ENCODE measurements at places on chromosomes 1 and 21.

- DNase-seq = peak; percentile 56
These were observed 4.1 kb downstream of the SAMSN1 start for GRCh38 chr21:14541841-14542490.

- DNase-seq = peak; percentile 96
These were observed 73.2 kb upstream of the CNIH3 start for GRCh38 chr1:224542783-224543440.

DNA sequence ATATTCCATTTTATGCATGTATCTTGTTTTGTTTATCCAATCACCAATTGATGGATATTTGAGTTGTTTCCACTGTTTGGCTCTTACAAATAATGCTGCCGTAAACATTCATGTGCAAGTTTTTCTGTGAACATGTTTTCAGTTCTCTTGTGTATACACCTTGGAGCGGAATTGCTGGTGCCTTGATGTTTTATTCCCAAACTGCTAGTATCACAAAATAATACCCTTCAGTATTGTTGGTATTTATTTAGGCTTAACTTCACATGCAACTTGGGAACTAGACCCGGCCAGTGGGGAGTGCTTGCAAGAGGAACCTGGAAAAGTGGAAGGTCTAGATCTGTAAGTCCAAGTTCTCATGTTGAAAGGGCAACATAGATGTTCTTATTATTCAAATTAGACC lies 115.9 kb downstream of the CRYAA start:
- no peak for DNase-seq

GRCh38 chr1:114032271-114033215 lies 53.3 kb downstream of the OLFML3 start:
- no peak for DNase-seq

GRCh38 chr21:16517383-16517782 lies 787.6 kb downstream of the USP25 start:
- no peak for DNase-seq

GRCh38 chr1:220325306-220325995 lies 53.2 kb upstream of the RAB3GAP2 start:
- peak; percentile 10 for DNase-seq

DNA sequence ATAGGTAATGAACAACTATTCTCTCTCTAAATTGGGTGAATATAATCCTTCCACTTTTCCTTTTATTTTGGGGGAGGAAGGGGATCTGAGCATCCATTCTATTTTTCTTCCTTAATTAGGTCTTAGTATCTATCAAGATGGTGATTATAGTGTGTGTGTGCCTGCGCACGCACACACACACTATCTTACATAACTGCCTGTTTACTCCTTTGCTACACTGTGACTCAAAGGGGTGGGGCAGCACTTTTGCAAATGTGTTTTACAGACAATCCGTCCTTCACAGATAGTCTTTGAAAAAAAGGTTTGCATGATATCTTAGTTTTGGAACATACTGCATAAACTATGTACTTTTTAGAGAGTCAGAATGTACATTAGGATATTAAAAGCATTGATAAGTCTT lies 191.5 kb downstream of the SDCCAG8 start:
- DNase-seq = peak; percentile 42

DNA sequence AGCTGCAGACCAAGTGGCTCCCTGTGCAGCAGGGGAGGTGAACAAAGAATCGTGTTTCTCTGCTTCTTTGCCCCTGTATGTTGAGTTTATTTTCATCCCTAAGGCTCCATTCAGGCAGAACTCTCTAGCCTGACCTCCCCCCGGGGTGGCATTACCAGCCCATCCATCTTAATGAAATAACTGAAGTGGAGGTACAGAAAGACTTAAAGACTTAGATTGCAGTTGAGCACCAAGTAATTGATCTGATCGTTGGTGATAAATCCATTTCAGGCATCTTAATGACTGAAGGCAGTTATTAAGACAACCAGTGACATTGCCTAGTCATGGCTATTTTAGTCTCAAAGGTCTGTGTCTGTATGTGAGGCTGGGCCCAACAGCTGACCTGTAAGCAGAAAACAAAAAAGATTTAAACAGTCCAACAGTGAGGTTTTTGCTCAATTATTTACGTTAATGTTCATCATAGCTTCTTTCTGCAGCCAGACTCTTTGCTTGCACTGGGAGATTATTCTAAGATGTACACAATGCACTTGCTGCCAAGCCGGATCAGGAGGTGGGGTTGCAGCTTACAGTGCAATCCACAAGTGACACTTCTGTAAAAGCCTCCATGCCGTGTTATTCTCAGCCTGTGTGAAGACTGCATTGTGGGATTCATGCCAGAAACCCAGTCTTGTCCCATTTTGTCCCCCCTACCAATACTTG lies 363.0 kb upstream of the DUSP10 start:
- DNase-seq = no peak

DNA sequence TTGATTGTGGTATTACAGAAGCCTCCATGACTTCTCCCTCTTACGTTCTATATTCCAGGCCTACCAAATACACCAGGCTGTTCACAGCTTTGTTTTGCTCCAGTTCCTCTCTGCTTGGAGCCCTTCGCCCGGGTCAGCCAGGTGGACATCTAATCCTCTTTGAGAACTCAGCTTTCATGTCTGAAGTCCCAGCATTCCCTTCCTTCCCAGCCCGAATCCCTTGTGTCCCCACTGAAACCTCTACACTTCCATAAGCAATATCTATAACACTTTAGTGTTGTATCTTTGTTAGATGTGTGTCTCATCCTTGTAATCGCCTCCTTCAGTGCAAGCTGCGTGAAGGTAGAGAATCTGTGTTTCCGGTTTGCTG lies 1.9 kb downstream of the RNF11 start:
- DNase-seq = no peak

GRCh38 chr1:55311057-55311641 lies 96.0 kb upstream of the USP24 start:
- no peak for DNase-seq

GRCh38 chr1:113978863-113979702 lies at the start of gene OLFML3:
TSS of gene OLFML3 (plus strand) at chr1:113979474. CDS start at chr1:113979517, 43 bp downstream.
- peak; percentile 53 for DNase-seq

DNA sequence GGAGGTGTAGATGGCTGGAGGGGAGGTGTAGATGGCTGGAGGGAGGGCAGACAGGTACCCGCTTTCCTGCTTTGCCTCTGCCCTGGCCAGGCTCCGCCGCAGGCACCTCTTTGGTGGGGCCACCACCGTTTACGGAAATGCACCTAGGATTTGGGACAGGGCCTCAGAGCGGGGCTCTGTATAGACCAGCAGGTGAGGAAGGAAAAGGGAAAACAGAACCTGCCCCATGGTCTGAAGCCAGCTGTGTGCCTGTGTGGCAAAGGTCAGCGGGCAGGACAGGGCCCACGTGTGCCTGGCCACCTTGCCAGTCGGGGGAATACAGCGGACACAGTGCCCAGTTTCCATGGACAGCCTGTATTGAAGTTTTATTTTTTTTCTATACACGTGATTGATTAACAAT lies 12.1 kb upstream of the PTTG1IP start:
- DNase-seq = no peak

DNA sequence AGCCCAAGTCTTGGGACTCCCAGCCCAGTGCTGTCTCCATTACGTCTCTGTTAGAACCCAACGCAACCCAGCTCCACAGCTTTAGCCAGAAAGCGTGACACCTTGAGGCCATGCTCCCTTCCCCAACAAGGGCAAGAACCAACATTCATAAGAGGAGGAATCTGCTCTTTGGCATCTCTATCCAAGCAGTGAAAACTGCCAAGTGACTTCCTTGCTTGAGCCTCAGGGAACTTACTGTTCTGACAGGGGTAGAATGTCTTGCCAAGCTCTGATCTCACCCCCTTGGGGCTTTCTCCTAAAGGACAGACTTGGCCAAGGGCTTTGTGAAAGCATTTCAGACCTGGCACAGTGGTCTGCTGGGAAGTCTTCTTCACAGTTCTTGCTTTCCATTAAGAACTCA lies 56.6 kb downstream of the SYT6 start:
- no peak for DNase-seq

DNA sequence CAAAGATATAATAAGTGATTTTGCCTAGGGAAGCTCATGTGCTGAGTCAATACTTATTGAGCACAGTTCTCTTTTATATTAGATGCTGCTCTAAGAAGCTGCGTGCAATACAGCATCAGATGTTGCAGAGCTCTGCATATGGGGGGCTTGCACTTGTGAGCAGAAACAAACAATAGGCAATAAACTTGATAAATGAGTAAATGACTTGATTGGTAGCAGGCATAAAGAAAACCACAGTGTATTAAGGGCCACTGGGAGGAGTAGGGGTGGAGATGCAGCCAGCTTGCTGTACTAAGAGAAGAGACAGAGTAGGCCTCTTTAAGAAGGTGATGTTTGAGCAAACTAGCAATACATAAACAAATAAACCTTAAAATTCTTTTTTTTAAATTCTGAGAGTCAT lies 598.5 kb upstream of the ADAMTS5 start:
- DNase-seq = no peak

- DNase-seq = no peak
These were observed 7.5 kb downstream of the AVPR1B start for GRCh38 chr1:206109718-206110117.

DNA sequence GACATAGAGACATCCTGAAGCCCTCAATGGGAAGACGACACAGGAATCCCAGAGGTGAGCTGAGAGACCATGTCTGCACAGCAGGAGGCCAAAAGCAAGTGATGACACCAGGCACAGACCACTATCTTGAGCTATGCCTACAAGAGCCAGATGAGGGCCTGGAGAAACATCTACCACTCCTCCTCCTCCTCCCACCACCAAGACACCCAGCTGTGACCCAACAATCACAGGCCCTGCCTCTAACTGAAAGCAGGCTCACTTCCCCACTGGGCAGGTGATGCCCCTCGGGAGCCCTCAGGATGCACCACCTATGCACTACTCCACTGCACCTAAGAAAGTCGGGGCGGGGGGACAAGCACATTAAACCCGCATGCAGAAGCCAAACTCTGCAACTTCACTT lies 16.5 kb downstream of the TADA1 start:
- DNase-seq = no peak

DNA sequence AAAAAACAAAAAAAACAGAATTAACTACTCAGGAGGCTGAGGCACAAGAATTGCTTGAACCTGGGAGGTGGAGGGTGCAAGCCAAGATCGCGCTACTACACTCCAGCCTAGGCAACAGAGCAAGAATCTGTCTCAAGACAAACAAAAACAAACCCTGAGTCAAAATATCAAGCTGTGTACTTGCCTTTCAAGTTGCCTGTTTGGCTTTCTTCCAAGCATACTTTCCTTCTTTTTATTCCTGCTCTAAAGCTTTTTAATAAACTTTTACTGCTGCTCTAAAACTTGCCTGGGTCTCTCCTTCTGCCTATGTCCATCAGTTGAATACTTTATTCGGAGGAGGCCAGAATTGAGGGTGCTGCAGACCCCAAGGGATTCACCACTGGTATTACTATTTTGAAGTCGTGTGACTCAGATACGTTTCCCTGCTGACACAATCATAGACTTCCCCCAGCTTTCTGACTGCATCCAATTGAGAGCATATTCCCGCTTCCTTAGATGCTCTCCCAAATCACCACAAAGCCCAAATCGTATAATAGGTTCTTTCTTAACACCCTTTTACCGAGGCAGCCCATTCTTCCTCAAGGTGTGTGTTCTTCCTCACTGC lies 3.5 kb upstream of the ACBD6 start:
- no peak for DNase-seq

DNA sequence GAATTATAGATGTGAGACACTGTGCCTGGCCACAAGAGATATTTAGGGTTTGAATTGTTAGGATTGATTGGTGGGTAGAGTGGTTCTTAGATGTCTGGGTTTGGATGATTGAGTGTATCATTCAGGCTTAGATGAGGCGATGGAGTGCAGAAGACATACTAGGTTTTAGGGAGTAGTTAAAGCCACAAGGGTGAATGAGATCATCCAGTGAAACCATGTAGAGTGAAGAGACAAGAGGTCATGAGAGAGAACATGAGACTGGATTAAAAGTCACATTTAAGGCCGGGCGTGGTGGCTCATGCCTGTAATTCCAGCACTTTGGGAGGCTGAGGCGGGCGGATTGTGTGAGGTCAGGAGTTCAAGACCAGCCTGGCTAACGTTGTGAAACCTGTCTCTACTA lies 37.2 kb downstream of the ZFYVE9 start:
- no peak for DNase-seq

DNA sequence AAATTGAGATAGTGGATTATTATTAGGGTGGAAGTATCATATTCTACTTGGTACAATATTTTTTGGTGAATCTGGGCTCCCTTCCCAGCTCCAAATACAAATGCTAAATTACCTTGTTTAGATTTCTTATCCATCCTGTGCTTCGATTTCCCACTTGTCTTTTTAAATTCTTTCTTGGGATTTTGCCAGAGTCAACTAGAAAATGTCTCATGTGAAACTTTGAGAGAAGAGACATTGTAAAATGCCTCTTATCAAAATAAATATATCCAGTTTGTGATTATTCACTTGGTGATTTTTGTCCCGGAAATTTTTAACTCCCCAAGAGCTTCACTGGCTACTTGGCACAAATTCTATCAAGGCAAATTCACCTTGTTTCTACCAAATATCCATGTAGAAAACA lies 202.0 kb downstream of the FMN2 start:
- no peak for DNase-seq

- DNase-seq = peak; percentile 98
These were observed 177.4 kb downstream of the LBR start for GRCh38 chr1:225250432-225250831.

DNA sequence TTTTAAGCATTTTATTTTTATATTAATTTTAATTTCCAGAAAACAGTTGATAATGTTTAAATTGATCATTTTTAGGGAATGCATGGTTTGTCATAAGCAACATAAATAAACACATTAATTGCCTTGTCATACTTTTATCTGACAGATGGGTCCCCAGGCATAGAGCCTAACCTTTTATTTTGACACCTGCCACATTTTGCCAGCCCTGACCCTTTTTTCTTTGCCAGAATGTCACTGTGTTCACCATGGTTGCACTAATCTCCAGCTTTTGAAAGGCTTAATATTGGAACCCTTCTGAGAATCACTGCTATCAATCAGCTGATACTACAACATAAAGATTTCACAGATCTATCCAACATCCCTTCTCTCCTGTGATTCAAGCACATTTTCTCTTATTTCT lies 56.0 kb upstream of the DPYD start:
- no peak for DNase-seq

GRCh38 chr1:65512967-65513780 lies 92.7 kb downstream of the LEPR start:
- no peak for DNase-seq

- DNase-seq = no peak
These were observed 4.0 kb upstream of the GBP5 start for GRCh38 chr1:89276690-89277089.

DNA sequence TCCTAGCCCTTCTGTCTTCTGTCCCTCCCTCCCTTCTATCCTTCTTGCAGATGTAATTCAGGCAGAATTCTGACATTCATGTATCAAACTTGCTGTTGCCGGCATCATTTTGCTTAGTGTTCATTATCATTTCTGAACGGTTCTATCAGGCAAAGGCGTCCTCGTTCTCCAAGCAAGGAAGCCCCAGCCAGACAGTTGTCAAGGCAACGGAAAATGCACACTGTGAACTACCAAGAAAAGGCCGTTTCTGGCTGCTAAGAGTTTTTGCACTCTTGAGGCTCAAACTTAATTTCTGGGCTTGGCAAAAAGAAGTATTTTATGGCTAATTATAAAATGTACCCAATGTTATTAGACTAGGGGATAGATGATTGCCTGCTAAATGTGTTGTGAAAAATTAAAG lies 164.7 kb upstream of the KCNJ15 start:
- DNase-seq = no peak

- DNase-seq = no peak
These were observed 370.0 kb upstream of the C1orf174 start for GRCh38 chr1:4269952-4270570.

- no peak for DNase-seq
These were observed 34.9 kb upstream of the TMEM52 start for GRCh38 chr1:1954015-1954414.

Data from Kasumi-1 (cell line).